Brain (organoid and tissue), 16 donors: ENCODE measurements at places on chromosomes 2 and 18.

DNA sequence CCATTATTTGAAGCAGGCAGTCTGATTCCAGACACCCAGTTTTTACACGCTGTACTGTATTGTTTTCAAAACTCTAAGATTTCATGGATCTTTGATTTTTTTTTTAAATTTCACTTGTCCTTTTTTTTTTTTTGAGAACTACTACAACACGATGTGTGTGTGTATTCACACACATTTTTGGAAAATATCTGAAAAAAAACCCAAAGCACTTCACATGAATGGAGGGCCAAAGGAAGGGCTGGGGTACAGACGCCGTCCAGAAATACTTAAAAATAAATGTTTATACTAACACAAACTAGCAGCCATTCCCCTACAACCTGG, 314 bp upstream of the SSB start:
- no peak for DNase-seq

DNA sequence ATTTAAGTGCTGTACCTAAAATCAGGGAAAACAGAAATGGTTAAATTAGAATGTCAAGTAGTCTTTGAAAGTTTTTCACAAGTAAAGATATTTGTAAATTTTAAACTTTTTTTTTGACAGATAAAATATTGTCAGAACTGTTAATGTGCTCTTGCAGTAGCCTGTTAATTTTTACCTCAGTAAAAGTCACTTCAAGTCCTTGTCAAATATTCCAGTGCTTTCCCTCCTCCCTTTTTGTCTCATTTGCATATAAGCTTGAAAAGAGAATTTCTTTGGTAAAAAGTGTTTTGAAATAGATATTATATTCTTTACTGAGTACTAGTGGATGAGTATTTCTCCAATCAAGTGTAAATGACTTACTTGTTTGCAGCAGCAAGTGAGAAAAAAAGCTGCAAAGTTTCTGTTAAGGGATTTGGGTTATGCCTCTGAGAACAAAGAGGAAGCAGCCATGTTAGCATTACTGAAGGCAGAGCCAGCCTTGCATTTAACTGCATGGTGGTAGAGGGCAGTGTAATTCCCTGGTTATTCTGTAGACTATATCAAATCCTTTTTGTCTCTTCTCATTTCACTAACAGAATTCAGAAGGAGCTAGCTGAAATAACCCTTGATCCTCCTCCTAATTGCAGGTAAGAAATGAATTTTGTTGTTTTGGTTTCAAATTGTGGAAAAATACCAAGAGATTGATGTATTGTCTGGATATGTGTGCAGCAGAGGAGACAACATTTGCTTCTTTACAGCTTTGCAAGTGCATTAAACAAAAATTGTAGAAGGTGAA, 3.2 kb downstream of the UBE2E3 start:
- DNase-seq = peak; percentile 89

DNA sequence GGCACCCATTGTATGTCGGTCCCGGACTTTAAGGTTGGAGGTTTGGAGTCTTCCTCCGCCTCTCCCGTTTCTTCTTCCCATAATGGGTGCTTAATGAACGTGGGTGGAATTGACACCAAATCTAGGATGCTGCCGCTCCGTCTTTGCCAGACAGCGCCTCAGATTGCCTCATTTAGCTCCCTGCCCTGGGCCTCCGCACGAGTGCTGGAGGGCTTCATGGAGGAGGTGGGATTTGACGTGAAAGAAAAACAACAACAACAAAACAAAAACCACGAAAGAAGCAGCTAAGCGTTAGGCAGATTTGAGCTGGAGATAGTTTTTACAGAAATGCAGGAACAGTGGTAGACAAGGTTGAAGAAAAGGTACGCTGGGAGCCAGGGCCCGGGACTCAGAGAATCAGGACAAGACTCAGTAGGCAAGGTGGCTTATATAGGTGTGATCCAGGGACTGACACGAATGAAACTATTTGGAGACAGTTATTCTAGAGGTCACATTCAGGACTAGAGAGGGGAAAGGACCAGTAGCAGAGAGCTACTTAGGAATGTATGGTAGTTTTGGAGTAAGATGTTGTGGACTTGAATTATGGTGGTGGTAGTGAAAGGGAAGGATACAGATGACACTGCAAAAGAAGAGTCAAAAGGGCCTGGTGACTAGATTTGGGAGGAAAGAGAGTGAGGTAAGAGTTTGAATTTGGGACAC, 605 bp downstream of the ZNF2 start:
- no peak for DNase-seq

GRCh38 chr2:101012706-101013181, 10.7 kb downstream of the RPL31 start:
- DNase-seq = peak; percentile 82

DNA sequence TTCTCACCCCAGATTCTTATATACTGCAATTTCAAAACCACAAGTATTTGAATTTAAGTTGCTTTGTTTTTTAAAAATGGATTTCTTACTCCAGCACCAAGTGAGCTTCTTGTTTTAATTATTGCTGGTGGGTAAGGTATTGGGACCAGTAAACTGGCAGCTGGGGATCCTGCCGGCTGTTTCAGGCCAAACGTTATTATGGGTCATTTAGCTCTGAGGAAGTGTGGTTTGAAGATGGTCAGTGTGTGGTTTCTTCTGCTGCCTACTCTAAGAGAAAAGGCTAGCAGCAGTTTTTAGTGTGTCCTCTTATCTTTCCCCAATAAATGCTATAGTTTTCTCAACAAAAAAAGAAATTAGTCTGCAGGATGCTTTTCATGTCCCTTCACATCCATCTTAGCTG, 30.6 kb downstream of the CFAP221 start:
- DNase-seq = no peak

GRCh38 chr2:186544255-186544675, 45.6 kb upstream of the ITGAV start:
- no peak for DNase-seq

- no peak for DNase-seq
Observed at GRCh38 chr2:23399674-23400261, 14.8 kb downstream of the KLHL29 start.

DNA sequence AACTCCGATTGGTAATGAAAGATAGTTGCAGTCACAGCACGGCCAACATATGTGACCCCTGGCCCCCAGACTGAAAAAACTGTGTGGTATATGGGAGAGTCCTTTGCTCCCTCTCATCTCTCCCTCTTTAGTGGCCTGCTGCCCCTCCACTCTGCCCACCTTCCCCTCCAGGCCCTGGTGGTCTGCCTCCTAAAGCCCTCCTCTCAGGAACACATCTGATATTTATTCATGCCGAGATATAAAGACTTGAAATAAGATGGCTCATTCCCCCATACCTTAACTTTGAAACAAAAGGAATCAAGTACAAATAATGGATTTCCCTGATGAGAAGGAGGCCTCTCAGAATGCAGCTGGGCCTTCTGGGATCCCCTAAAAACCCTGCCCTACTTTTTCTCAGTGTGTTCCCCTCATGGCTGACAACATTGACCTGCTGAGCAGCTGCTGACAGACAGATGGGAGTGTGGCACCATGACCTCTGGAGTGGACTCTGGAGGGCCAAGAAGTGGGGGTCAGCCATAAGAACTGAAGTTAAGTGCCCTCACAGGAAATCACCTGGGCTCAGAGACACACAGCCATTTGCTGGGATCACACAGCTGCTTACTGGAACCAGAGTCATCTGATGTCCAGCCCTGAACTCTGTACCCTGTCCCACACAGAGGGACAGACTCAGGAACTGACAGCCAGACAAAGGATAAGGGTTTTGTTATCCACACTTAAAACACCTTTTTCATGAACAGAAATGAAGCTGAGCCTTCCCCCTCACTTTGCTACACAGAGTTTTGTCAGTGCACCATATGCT, 39.8 kb upstream of the ST8SIA3 start:
- no peak for DNase-seq

DNA sequence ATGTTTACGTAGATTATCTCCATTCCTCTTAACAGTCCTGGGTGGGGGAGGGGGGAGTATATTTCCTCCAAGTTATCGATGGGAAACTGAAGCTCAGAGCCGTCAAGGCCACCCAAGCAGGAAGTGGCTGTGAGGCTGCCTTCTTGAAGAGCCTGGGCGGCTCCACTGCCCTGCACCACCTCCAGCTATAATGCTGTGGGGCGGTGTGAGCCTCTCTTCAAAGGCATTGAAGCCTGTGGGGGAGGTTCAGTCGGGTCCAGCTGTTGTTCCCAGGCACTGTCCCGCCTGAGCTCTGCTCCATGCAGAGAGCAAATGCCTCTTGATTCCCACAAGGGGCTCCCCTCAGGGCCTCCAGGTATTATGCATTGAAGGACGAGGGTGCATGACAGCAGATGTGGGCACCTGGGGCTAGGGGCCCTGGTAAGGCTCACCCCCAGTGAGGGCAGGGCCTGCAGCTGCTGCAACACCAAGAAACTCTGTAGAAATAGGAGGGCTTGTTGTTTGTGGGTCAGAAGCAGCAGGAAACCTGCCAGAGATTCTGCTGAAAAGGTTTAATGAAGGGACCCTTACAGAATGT, 29.5 kb upstream of the LAPTM4A start:
- DNase-seq = peak; percentile 71

DNA sequence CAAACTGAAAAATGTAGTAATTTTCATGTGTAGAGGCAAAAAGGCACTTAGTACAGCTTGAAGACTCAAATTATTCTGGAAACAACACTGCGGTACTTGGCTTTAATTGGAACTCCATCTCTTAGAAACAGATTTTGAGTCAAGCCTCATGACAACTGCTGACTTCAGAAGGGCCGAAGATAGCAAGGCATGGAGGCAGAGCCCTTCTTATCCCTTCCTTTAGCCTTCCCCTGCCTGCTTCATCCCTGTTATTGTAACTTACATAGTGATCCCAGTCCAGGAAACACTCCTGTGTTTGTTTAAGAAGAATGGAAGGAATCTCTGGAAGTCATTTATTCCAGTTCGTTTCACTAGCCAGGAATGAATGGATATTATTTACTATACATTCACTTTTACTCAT, 110.9 kb upstream of the FAM98A start:
- DNase-seq = peak; percentile 54

GRCh38 chr2:182207049-182207746, 219.6 kb downstream of the PDE1A start:
- DNase-seq = no peak

DNA sequence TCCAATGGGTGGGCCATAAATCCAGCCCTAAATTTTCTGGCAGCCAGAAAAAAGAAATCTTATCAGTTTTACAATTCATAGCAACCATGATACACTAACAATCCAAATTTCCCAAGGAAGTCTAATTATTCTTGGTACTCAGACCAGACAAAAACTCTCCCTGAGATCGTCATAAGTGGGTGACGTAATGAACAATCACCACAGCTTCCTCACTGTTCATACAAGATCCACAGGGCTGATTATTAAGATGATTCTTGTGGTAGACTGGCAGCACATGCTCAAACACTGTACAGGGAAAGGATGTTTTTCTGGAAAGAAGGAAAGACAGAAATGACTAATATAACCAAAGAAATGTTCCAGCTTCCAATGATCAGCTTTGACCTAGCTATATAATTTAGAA, 178.3 kb upstream of the CRIM1 start:
- DNase-seq = no peak

DNA sequence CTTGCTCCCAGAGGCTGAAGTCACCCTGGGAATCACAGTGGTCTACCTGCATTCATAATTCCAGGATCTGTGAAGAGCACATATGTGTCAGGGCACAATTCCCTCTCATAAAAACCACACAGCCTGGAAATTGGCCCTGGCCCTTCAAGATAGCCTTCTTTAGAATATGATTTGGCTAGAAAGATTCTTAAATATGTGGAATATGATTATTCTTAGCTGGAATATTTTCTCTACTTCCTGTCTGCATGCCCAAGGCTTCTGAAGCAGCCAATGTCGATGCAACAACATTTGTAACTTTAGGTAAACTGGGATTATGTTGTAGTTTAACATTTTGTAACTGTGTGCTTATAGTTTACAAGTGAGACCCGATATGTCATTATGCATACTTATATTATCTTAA, 24.2 kb downstream of the ICOS start:
- no peak for DNase-seq

DNA sequence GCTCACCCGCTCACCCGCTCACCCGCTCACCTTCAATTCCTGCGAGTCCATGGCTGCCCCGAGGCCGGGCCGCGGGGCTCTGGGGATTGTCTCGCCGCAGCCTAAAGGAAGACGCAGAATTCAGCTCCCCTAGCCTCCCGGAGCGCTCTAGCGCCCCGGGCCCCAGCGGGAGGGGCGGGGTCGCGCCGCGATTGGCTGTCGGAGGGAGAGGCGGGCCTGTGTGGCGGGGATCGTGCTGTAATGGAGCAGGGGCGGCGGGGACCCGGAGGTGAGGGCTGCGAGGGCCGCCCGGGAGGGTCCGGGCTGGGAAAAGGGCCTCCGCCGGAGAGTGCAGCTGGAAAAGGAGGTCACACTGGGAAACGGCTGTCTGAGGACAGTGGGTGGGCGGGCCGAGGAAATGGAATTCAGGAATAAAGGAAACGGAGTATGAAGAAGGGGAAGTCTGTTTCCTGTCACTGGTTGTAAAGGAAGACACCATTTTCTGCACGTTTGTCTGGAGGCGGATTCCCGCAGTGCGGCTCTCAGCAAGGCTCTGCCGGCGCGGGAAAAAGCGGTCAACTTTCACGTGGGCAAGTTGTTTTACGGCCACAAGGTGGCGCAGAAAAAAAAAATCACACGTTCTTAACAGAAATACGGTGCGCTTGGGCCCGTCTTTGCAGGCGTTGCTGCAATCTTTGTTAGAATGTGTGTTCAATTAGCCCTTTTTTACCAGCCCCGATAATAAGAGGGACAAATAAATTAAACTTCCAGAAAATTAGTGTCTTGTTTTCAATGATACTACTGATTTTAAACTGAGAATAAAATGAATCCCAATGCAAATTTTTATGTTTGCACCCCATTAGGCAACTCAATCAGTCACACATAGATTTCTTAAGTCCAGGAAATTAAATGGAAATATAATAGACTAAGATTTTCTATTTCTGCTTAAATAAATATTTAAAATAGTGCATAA, at the start of gene TTC21B:
Gene TTC21B, minus strand, starts transcription at position 122 of the 952 bp plus-strand sequence. Its CDS starts 71 bp downstream, at position 51.
- peak; percentile 98 for DNase-seq

- DNase-seq = no peak
Observed at GRCh38 chr2:98455494-98455976, 10.9 kb downstream of the INPP4A start.

DNA sequence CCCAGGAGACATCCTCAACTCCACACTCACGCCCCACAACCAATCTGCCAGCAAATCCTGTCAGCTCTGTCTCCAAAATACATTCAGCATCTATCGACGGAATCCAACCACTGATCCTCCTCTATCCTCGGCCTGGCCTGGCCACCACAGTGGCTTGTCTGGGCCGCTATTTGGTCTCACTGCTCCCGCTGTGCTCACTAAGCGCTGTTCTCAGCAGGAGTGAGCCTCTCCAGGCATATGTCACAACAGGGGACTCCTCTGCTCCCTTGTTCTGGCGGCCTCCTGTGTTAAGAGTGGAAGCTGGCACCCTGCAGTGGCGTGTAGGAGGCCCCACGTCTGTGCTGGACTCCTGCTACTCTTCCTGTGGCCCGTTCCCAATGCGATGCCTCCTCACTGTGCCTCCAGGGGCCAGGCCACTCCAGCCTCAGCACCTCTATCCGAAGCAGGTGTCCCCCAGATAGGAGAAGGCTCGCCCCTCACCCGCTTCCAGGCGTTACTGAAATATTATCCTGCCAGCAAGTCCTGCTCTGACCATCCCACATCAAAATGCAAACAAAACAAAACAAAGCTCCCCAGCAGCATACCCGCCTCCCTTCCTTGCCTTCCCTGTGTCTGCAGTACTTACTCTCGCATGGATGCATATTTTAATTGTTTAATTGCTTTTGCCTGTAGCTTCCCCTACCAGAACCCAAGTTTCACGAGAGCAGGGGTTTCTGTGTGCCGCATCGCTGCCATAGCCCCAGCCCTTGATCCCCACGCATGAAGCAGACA, 39.9 kb downstream of the CENPO start:
- DNase-seq = no peak
